Mesothelial cell of epicardium (in vitro differentiated cells): ENCODE measurements at places on chromosomes 6 and 20. TPM values are rescaled to one million over a fixed set of nuclear protein-coding genes. Genes with fewer than 3 reads are reported as not detected.
A peak's percentile ranks its signal among the peaks of the same experiment; 100 is the strongest.

DNA sequence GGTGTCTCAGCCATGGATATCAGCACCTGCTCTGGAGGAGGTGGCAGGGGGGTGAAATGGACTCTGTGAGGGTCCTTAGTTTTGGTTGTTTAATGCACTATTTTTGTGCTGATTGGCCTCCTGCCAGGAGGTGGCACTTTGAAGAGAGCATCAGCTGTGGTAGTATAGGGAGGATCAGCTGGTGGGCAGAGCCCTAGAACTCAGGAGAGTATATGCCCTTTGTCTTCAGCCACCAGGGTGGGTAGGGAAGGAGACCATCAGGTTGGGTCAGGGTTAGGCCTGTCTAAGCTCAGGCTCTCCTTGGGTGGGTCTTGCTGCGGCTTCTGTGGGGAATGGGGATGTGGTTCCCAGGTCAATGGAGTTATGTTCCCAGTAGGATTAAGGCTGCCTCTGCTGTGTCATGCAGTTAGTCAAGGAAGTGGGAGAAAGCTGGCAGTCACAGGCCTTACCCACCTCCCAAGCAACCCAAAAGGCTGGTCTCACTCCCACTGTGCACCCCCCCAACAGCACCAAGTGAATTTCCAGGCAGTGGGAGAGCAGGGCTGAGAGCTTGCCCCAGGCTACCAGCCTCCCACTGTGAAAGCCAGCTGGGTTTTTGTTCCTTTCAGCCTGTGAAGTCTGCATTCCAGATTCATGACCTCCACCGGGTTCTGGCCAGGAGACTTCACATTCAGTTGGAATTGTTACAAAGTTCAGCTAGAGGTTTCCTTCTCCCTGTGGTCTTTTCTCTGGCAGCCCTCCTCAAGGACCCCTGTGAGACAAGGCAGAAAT, 5.7 kb upstream of the OSTM1 start:
- H3K27me3 ChIP-seq: no peaks in the 10 kb centered on the region
- no peak overlapping the region for H3K27ac ChIP-seq
- peaks cover 4% of the 10 kb centered on the region for H3K4me1 ChIP-seq

DNA sequence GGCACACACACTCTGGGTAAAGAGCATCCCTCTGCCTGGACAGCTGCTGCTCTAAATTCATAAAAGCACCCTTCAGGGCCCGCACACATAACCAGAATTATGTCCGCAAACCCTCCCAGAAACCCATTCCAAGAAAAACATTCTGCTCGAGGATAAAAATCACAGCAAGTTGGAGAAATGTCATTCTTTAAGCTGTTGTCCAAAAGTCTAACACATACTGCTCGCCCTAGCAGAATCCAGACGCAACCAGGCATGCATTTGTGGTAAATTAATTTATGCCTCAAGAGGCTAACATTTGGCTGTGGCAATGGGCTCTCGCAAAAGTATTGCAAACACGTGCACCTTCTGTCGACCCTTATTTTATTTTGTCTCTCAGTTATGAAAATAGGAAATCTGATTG, 116.1 kb upstream of the INSM1 start:
- no peak overlapping the region for H3K27ac ChIP-seq
- H3K36me3 ChIP-seq: no peaks in the 10 kb centered on the region
- peaks cover 37% of the 10 kb centered on the region for H3K27me3 ChIP-seq
- H3K4me1 ChIP-seq: peaks cover 9% of the 10 kb centered on the region

- no peak for DNase-seq
- H3K36me3 ChIP-seq: peaks cover 13% of the 10 kb centered on the region
- no peaks in the 10 kb centered on the region for H3K4me1 ChIP-seq
- H3K27me3 ChIP-seq: no peaks in the 10 kb centered on the region
Observed at GRCh38 chr20:37081717-37082289, 14.0 kb downstream of the RBL1 start.

Gene PLAGL1
- total RNA-seq: 158 to 164 TPM (median 161 TPM) in 3 replicates

- no peaks in the 10 kb centered on the region for H3K36me3 ChIP-seq
- H3K27ac ChIP-seq: peak overlapping the region; percentile 99
- H3K27me3 ChIP-seq: no peaks in the 10 kb centered on the region
- peak; percentile 53 for DNase-seq
Observed at GRCh38 chr6:143745166-143746133, 67.7 kb downstream of the PHACTR2 start.

DNA sequence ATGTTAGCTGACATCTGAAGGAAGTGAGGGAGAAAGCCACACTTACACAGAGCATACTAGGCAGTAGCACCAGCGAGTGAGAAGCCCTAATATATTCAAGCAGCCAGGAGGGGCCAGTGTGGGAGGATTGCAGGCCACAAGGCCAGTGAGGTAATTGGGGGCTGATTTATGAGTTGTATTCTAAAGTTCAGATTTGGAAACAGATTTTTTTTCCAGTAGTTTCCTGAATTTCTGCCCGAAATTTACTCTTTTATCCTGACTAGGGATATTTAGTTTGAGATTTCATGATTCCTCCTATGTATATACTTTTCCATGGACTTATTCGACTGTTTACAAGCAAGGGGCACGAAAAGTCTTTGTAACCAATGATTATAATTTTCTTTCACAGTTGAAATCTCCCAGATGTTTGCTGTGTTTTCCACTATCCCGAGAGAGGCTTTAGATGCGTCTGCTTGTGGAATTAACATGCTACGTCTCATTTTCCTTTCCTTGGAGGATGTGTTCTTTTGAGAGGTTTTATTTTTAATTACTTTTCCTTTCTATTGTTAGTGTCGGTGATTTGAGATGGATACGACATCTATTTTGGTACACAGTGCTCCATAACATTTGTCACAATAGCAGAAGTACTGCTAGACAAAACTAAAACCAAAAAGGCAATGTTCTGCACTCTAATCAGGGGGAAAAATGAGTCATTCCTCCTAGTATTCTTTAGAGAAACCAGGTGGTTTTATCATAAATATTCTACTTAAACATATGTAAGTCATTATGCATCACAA, 356.3 kb upstream of the HSF2 start:
- no peak overlapping the region for H3K4me3 ChIP-seq
- H3K27ac ChIP-seq: peak overlapping the region; percentile 84
- no peak for DNase-seq
- H3K27me3 ChIP-seq: no peaks in the 10 kb centered on the region

DNA sequence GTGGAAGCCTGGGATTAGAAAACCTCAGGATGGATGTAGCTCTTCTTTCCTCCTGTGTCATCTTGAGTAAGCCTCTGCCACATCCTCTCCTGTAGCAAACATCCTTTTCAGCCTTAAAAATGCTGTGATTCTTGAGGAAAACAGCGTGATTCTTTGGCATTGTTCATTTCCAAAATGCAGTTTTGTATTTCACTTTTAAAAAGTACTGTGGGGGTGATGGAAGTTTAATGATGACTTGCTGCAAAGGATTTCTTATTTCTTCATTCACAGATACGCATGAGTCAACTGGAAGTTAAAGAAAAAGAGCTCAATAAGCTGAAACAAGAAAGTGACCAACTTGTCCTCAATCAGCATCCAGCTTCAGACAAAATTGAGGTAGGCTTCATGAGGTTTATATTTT, 23.9 kb upstream of the SNRNP48 start:
- no peak overlapping the region for H3K4me3 ChIP-seq
- no peaks in the 10 kb centered on the region for H3K4me1 ChIP-seq
- H3K27me3 ChIP-seq: no peaks in the 10 kb centered on the region

Gene POPDC3
- total RNA-seq: 10.1 to 11.1 TPM (median 10.4 TPM) in 3 replicates

Gene BTN1A1
- 0.09 to 0.11 TPM in 2 of 3 replicates, not detected in the other for total RNA-seq

Gene HLA-DRB5
- 0.77 to 1.2 TPM (median 0.87 TPM) in 3 replicates for total RNA-seq

GRCh38 chr6:16137451-16137801, 8.5 kb downstream of the MYLIP start:
- H3K27ac ChIP-seq: no peak overlapping the region
- H3K36me3 ChIP-seq: peaks cover 18% of the 10 kb centered on the region
- peaks cover 67% of the 10 kb centered on the region for H3K4me1 ChIP-seq
- no peaks in the 10 kb centered on the region for H3K27me3 ChIP-seq
- H3K4me3 ChIP-seq: no peak overlapping the region
- no peak for DNase-seq

- peak overlapping the region; percentile 6 for H3K27ac ChIP-seq
- no peaks in the 10 kb centered on the region for H3K27me3 ChIP-seq
- no peaks in the 10 kb centered on the region for H3K36me3 ChIP-seq
- DNase-seq: no peak
- peaks cover 42% of the 10 kb centered on the region for H3K4me1 ChIP-seq
Observed at GRCh38 chr6:129672341-129672682, 37.7 kb downstream of the ARHGAP18 start.

Gene ACTR5
- 9.5 to 9.7 TPM (median 9.5 TPM) in 3 replicates for total RNA-seq

Gene ACTL10
- total RNA-seq: 0.63 to 0.86 TPM (median 0.66 TPM) in 3 replicates

DNA sequence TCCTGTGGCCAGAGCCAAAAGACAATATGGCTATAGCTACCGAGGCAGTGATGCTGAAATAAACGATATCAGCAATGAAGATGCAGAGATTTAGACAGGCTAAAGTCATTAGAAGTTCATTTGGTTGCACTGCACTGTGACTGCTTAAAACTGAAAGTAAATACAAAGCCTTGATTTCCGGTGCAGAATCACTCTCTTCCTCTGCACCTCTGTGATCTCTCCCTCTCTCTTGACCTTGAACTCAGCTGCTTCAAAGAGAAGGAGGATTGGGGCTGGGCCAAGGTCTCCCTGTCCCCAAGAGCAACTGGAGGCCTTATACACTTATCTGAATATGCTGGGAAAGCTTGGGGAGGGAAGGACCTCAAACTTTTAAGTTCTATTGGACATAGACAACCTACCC, 34.6 kb upstream of the SPACA1 start:
- H3K4me1 ChIP-seq: peaks cover 9% of the 10 kb centered on the region
- DNase-seq: no peak
- peaks cover 2% of the 10 kb centered on the region for H3K27me3 ChIP-seq
- H3K4me3 ChIP-seq: no peak overlapping the region

Gene CTCFL
- total RNA-seq: 0.23 to 0.33 TPM (median 0.27 TPM) in 3 replicates

Gene HTR1E
- total RNA-seq: 0.58 to 0.90 TPM (median 0.82 TPM) in 3 replicates

- no peak overlapping the region for H3K4me3 ChIP-seq
- H3K36me3 ChIP-seq: peaks cover 5% of the 10 kb centered on the region
- H3K4me1 ChIP-seq: peaks cover 56% of the 10 kb centered on the region
- no peak for DNase-seq
- no peaks in the 10 kb centered on the region for H3K27me3 ChIP-seq
- H3K27ac ChIP-seq: no peak overlapping the region
Observed at GRCh38 chr6:17870300-17871188, 116.9 kb downstream of the KIF13A start.

GRCh38 chr20:63850689-63851547, 10.4 kb upstream of the ABHD16B start:
- H3K27me3 ChIP-seq: peaks cover 2% of the 10 kb centered on the region

DNA sequence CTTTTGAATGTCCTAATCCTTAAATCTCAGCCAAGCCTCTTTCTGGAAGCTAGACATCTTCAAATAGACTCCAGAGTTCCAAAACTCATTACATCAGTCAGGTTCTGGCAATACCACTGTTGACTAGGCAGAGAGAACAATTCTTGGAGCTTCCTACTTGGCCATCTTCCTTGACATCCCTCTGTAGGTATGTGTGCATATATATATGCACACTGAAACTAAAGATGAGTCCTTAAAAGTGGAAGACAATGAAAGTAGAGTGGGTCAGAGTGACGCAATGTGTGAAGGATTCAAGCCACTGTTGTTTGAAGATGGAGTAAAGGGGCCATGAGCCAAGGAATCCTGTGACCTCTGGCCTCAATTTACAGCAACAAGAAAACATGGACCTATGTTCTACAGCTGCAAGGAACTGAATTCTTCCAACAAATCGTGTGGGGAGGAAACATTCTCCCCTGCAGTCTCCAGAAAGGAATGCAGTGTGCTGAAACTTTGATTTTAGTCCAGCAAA, 18.7 kb upstream of the DUSP22 start:
- no peaks in the 10 kb centered on the region for H3K36me3 ChIP-seq

DNA sequence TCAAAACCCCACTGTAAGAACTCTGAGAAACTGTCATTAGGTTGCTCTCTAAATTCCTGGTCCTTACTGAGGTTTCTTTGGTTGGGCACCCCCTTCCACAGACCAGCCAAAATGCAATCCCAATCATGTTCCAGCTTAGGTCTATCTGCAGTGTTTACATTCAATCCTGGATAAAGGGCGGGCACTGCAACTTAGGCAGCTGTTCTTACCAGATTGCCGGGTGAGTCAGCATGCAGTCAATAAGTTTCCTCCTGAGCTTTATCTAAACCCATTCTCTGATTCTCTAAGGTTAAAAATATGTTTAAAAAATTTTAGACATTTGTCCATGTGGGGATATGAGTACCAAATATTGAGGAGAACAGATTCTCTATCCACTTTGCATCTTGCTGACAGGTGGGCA, 197.8 kb downstream of the HAO1 start:
- H3K4me1 ChIP-seq: no peaks in the 10 kb centered on the region
- H3K27ac ChIP-seq: no peak overlapping the region
- no peak for DNase-seq
- H3K27me3 ChIP-seq: no peaks in the 10 kb centered on the region
- H3K36me3 ChIP-seq: no peaks in the 10 kb centered on the region

DNA sequence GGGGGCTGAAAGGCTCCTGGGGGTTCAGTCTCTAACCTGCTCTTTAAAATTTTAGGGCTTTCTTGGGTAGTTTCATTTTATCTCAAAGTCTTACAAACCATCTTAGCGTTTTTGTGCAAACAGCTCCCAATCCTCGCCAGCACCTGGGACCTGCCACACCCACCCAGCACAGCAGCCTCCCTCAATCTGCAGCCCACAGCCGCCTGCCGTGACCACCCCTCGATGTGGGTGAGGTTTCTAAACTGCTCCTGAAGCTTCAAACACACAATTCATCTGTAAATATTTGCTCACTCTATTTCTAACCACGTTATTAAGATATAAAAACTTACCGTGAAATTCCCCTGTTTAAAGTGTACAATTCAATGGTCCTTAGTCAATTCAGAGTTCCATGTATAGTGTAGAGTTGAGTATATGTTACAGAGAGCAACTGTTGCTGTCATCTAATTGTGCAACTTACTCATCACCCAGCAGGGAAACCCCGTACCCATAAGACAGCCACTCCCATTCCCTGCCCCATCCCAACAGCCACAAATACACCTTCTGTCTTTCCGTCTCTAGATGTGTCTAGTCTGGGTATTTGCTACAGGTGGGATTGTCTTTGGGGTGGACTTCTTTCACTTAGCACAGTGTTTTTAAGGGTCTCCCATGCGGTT, 381.0 kb downstream of the TAF4 start:
- no peak overlapping the region for H3K27ac ChIP-seq
- H3K4me3 ChIP-seq: no peak overlapping the region
- no peaks in the 10 kb centered on the region for H3K36me3 ChIP-seq
- H3K4me1 ChIP-seq: peaks cover 17% of the 10 kb centered on the region

DNA sequence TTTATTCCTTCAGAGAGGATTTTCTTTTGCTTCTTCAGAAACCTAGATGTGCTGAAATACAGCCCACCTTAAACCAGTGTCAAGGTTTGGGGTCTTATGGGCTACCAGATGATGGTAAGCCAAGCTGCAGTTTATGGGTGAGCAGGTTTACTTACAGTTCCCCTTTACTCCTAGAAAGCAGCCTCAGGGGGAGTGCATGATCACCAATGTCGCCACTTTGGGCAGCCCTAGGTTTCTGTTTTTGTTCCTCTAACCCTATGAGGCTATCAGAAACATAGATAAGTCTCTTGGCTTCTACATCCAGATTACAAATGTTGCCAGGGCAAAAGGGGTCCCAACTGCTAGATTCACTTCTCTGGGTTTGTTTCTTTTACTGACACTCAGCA, 67.2 kb downstream of the TRIM27 start:
- no peak overlapping the region for H3K4me3 ChIP-seq
- DNase-seq: no peak
- H3K27me3 ChIP-seq: peaks cover 31% of the 10 kb centered on the region
- H3K4me1 ChIP-seq: no peaks in the 10 kb centered on the region
- no peak overlapping the region for H3K27ac ChIP-seq
- no peaks in the 10 kb centered on the region for H3K36me3 ChIP-seq

Gene ELOVL2
- 1.6 to 1.8 TPM (median 1.6 TPM) in 3 replicates for total RNA-seq
